ENCODE measurements at places on chromosomes 5 and 9.

DNA sequence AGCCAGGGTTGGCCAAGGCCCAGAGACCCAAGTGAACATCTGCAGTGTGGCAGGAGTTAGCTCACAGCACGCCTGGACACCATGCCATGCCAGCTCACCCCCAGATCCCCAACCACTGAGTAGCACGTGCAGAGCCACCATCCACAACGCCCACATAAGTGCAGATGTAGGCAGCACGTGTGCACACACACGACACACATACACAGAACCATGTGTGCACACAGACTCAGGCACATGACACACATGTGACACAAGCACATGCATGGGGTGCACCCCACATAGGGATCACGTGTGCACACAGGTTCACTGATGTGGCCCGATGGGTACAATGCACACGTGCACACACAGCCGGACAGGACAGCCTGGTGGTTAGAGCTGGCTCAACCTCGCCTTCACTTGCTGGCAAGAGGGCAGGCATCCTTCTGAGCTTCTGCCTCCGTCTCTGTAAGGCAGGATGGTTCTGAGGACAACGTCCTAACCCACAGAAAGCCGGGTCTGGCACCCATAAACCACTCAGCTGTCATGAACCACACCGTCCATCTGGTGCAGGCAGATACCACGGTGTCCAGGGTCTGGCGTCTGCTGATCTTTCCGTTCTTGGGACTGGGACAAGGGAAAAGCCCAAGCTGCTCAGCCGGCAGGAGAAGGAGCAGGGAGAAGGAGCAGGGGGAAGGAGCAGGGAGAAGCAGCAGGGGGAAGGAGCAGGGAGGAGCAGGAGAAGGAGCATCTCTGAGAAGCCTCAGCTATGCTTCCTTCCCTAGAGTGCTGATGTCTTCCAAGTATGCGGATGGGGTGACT, 12.0 kb downstream of the LRRC26 start:
- no peak for DNase-seq

- no peak for DNase-seq
These were observed 4.0 kb downstream of the TSLP start for GRCh38 chr5:111075520-111075919.

- DNase-seq, result no peak
These were observed 94.1 kb downstream of the FRMD3 start for GRCh38 chr9:83444110-83444509.

GRCh38 chr5:17727098-17727497, 92.8 kb downstream of the TAF11L14 start:
- no peak for DNase-seq

DNA sequence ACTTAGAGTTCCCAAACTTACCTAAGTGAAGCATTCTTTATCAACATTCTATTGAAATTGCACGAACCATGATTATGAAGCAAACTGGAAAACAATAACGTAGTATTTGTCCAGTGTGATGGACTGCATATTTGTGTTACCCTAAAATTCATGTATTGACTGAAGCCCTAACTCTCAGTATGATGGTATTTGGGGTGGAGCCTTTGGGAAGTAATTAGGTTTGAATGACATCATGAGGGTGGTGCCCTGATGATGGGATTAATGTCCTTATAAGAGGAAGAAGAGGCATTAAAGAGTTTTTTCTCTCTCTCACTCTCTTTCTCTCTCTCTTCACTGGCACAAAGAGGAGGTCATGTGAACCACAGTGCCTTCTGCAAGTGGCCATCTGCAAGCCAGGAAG, 365.4 kb upstream of the PTGER4 start:
- DNase-seq, result no peak

GRCh38 chr5:67353500-67354450, 157.2 kb upstream of the CD180 start:
- DNase-seq, result no peak

GRCh38 chr9:8346296-8346695, 546.7 kb upstream of the DMAC1 start:
- DNase-seq, result no peak

DNA sequence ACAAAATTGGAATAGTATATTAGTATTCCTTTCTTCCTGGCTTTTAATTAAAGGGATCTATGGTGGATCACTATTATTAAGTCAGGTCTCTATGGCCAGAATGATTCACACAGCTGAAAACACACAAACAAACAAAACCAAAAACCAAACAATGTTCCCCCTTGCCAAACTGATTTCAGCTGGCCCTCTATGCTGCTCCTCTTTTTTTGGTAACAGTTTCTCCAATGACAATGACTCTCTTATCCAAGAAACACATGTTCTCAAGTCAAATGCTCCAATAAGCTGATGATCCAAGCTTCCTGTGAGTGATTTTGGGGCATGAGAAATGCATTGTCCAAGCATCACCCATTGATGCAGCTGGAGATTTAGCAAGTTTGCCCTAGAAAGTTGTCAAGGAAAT, 193.4 kb upstream of the TUT7 start:
- DNase-seq, result no peak

GRCh38 chr9:754150-754931, 87.2 kb upstream of the DMRT1 start:
- DNase-seq, result no peak

DNA sequence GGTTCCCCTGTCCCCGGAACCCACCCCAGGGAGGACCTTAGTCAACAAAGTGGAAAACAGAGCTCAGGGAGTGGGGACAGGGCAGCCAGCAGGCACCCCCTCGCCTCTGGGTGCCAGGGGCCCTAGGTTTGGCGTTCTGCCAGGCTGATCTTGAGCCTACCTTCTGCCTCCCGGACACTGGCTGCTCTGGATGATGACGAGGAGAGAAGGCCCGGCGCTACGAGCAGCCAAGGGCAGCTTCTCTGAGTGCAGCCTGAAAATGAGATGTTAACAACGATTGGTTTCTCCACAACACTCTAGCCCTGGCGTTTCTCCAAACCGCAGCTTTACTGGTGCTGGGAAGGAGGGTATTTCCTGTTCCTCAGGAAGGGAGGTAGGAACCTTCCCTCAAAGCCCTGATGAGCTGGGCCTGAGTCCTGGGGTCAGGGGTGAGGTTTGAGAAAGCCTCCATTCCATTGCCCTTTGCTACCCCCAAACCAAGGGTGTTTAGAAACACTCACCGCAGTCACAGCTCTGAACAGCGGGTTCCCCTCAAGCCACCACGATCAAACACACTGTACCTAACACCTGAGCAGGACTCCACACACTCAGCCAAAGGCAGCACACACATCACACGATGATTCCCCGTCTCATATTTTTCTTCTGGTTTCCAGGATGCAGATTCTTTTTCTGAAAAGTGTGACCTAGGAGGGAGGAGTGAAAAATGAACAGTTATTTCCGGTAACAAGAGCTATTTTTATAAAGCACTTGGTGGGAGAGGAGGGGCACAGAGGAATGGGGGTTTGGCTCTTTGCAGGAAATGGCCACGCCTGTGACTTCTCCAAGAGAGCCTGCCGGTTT, at the start of gene STING1:
TSS of gene STING1 (minus strand) at position 709 of the 840 bp plus-strand sequence. CDS start 1,054 bp downstream, outside the sequence.
- DNase-seq, result peak; percentile 89

GRCh38 chr5:167916261-167916691, 375.2 kb upstream of the WWC1 start:
- DNase-seq, result no peak

All from SHP77 treated with DMSO at 0.1 percent for 48 hours (cell line).